RWPE1 (cell line): ENCODE measurements at places on chromosomes 2 and 18.

- no peak for DNase-seq
Observed at GRCh38 chr2:3651691-3652648, 6.0 kb upstream of the ALLC start.

GRCh38 chr18:23226391-23226790 lies 91.1 kb downstream of the CABLES1 start:
- DNase-seq = no peak

GRCh38 chr18:59994357-59994756 lies 94.6 kb downstream of the PMAIP1 start:
- no peak for DNase-seq

DNA sequence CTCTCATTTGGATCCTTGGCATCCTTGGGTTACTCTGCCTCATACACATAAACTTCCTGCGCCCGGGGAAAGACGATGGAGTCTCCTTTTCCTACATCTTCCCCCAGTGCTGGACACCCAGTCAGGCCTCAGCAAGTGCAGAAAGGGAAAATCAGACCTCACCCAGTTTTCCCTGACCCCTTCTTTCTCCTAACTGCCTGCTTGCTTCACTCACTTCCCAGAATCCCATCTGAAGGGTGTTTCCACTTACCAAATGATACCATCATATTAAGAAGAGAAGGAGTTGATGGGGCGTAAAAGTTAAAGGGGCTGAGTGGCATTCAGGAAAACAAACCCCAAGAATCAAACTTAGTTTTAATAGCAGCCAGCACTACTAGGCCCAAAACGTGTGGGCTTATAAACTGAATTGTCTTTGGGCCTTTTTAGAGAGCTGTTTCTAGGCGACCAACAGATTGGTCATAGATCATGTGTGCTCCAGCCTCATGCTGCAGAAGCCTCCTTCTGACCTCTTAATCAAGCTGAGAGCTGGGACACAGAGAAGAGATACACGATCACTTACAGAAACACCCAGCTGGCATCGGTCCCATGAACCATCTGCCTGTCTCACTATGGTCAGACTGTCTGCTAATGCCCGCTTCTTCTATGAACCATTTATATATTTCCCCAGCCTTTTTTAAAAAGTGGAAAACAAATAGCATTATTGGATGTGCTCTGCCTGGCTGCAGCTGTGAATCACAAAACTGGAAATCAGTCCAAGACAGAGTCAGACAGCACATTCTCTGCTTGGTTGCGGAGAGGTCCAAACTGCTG lies 165.7 kb upstream of the SLC14A2 start:
- DNase-seq = no peak

GRCh38 chr2:197152451-197153228 lies 157.9 kb downstream of the ANKRD44 start:
- DNase-seq = no peak

- DNase-seq = peak; percentile 45
Observed at GRCh38 chr2:46364797-46365457, 67.7 kb downstream of the EPAS1 start.

DNA sequence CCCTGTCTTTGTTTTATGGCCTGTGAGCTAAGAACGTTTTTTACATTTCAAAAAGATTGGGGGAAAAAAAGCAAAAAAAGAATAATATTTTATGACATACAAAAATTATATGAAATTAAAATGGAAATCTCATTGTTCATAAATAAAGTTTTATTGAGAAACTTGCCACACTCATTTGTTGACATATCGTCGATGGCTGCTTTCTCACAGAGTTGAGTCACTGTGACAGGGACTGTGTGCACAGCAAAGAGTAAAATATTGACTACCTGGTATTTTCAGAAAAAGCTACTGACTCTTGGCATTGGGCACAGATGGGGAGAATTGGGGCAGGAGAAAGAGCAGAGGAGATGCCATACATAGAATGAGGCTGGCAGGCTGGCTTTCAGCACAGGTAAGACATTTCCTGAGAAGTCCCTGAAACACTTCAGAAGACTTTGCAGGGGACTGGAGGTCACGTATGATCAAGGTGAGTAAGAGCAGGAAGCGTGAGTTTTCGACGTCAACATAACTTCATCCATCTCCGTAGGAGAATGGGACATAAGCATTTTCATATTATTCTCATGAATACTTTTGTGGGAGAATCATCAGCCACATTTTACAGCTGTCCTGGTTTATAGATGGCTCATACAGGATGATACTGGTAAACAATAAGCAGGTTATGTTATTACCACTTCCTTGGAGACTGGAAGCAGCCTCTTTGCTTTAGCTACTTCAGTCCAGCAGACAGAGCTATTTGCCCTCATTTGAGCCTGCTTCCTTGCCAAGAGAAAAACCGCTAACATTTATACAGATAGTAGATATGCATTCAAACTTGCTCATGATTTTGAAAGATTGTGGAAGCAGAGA lies 32.5 kb upstream of the PUM2 start:
- DNase-seq = no peak

GRCh38 chr18:32899819-32900218 lies 127.0 kb upstream of the KLHL14 start:
- DNase-seq = no peak

DNA sequence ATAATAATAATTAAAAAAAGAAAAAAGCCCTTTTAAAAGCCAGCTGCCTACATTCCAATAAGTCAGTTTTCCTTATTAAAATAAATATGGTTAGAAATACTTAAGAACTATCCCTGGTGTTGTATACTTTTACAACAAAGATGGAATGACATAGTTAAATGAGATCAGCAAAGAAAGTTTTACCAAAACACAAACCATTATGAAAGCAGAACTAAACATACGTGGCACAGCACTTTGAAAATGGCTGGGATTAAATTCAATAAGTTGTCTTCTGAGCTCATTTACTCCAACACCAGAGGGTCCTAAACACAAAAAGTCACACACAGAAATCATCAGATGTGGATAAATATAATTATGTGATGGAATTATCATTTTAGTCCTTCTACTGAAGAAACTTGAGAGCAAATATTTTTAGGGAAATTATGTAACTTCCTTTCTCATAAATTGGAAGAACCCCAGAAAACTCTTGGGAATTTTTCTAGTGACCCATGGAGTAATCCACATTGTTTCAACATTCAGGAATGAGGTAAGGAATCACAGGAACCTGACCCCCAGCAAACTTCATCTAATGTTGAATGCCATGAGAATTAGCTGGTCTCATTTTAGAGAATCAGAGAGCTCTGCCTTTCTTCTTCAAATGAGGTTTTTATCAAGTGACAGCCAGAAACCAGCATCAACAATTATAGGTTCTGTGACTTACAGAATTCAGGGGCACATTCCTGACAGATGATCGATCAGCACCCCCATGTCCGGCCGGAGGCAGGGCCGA lies 11.5 kb upstream of the TMEM237 start:
- no peak for DNase-seq

GRCh38 chr2:196226707-196227065 lies 55.3 kb upstream of the STK17B start:
- no peak for DNase-seq

DNA sequence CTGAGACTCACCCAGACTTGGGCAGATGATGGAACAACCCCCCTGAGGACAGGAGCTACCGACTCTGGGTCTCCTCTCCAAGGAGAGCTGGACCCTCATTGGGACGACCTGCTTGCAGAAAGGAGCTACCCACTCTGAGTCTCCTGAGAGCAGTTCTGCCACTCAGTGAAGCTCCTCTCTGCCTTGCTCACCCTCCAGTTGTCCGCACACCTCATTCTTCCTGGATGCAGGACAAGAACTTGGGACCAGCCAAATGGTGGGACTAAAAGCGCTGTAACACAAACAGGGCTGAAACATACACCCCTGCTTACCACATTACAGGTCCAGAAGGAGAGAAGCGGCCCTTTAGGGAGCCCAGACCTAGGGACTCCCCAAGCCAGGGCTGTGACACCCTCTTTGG lies 124.9 kb upstream of the CCDC150 start:
- no peak for DNase-seq

GRCh38 chr2:201231781-201232466 lies 28.4 kb upstream of the CASP8 start:
- DNase-seq = peak; percentile 80

DNA sequence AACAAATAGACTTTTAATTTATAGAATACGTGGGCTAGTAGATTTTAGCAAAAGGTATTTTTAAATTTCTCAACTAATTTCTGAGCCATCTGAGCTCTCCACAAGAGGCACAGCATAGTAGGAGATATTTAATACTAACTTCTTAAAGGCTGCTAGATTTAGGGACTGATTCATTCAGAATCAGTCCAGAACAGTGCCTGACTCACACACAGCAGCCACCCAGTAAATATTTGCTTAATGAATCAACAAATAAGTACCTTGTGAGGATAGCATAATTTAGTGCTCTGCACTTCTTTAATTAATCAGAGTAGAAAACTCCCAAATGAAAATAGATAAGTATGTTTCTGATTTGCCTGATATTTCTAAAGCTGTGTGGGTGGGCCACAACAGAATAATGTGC lies 35.6 kb upstream of the SYT4 start:
- no peak for DNase-seq

DNA sequence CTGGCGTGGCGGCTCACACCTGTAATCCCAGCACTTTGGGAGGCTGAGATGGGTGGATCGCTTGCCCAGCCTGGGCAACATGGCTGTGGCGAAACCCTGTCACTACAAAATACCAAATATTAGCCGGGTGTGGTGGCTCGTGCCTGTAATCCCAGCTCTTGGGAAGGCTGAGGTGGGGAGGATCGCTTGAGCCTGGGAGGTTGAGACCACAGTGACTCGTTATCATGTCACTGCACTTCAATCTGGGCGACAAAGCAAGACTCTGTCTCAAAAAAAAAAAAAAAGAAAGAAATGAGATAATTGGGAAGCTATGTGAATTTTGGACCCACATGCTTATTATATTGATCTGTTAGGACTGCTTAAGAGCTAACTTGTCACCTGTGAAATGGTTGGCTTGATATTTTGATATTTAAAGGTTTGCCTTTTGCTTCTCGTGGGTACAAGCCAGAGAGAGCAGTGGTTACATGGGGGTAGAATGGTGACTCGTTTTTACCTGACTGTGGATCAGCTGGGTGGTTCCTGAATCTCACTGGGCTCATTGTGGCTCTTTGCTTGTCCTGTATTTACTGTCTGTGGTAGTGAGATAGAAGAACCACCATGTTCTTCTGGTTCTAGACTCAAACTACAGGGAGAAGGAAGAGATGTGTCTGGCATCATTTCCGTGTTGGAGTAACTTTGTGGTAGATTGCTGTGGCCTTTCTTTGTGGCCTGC lies 28.9 kb downstream of the ZNF532 start:
- no peak for DNase-seq

DNA sequence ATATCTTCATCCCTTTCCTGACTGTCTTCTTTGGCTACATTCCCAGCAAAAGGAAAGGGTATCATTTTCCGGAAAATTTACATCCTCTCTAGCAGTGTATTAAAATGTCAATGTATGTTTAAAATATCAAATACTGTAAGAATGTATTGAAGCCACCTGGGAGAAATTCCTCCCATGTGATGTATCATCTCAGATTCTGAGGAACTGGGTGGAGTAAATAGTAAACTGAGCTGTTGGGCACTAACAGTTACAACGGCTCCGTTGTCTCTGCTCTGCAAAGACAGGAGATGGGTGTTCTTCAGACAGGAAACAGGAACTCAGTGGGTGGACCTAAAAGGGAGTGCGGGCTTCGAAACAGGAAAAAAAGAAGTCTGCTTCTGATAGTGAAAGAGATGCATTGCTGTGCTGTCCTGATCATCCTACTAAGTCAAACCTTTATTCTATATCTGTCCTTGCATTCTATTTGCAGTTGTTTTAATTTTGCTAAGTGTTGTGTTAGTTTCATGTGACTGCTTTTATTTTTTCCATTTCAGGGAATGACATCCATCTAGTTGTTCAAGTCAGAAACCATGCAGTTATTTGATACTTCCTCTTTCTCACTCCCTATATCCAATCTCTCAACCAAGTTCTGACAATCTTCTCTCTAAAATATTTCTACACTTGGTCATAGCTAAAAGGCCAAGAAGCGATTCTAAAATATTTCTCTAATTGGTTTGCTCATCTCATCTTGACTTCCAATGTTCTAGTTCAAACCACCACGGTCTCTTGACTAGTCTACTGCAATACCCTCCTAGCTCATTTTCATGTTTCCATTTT lies 19.4 kb downstream of the DOK1 start:
- peak; percentile 74 for DNase-seq

GRCh38 chr18:78821396-78821795 lies 158.2 kb upstream of the SALL3 start:
- DNase-seq = no peak

DNA sequence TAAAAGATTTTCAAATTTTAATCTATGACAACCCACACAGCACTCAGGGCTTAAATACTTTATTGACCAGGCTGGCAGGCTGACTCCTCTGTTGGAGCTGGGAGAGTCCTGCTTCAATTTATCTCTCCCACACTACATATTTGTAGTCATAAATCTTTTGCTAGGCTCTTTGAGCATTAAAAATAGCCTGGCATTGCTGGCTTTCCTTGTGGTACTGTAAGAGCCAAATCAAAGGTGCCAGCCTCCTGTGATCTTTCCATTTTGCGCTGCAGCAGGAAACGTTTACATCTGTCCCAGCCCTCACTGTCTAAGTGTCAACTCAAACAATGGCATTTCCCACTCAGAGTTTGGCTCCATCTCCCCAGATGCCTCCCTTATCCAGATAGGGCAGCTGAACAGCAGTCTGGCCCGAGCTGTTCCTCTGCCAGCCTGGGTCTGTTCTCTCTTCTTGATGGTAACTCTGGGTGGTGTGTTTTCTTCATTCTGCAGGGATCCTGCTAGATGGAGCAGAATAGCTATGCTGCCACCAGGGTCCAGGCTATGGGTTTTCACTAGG lies 62.1 kb downstream of the LRRTM1 start:
- no peak for DNase-seq

- DNase-seq = peak; percentile 30
Observed at GRCh38 chr18:36580874-36581750, 247.7 kb downstream of the TPGS2 start.

- DNase-seq = no peak
Observed at GRCh38 chr18:6270771-6271216, 143.9 kb downstream of the L3MBTL4 start.

DNA sequence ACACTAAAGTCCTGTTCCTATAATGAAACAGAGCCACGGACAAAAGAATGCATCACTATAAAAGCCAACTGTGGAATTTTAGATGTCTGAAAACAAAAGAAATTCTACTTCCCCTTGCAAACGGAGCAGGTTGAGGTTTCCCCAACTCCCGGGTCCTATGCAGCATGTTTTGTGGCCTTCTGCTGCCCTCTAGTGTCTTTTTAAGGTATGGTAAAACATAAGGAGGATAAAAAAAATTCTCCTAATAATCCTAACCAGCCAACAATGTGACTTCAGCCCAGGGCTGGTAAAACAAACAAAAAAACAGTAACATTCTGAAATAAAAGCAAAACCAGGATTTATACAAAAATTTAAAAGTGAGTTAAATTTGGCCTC lies 539.5 kb downstream of the NRXN1 start:
- DNase-seq = peak; percentile 40

- DNase-seq = no peak
Observed at GRCh38 chr2:20818820-20819219, 4.1 kb downstream of the LDAH start.

- DNase-seq = no peak
Observed at GRCh38 chr18:36130883-36131653, 1.4 kb downstream of the ELP2 start.
